ENCODE measurements at places on chromosomes 5 and 9. TPM values are rescaled to one million over a fixed set of nuclear protein-coding genes. Genes with fewer than 3 reads are reported as not detected.

DNA sequence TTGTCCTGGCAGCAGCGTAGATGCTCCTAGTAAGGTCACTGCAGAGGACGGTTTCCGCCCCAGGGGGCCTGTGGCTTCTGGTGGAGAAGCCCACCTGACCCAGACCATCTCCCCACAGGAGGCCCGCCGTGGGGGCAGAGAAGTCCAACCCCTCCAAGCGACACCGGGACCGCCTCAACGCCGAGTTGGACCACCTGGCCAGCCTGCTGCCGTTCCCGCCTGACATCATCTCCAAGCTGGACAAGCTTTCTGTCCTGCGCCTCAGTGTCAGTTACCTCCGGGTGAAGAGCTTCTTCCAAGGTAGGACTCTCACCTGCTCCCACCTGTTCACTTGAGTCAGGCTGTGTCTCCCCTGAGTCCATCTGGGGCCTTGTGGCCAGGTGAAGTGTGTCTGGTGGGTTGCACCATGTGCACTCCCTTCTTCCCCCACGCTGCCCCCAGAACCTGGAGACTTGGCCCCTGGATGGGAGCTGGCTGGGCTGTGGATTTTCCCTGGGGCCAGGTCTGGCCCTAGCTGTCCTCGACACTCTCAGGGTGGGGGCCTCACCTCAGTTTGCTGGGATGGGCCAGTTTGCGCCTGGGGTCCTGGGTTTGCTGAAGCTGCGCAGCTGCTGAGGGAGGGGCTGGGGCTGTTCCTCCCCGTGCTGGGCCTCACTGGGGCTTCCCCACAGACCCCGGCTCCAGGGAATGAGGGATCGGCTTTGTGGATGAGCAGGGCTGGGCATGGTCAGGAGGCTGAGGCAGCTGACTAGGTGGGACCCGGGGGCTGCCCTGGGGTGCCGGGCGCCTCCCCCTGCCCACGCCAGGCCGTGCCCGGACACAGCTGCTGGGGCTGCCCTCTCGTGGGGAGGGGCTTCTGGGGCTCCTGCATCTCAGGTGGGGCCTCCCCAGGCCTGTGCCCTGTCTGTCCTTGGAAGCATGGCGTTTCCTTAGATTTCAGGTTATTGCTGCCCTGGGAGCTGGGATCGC, 32.4 kb downstream of the AHRR start:
- no peak for DNase-seq

DNA sequence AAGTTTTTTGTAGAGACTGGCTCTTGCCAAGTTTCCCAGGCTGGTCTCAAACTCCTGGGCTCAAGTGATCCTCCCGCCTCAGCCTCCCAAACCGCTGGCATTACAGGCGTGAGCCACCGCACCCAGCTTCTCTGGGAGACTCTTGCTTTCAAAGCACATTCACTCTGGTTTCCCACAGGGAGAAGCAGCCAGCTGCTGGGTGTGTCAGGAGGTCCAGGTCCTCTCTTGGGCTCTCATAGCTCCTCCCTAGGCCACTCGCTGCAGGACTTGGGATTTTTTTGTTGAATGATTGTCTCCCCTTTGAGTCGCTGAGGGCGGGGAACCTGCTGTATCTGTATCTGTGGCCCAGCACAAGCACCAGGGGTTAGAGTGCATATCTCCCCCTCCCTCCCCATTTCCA, 68.4 kb upstream of the RAPGEF1 start:
- no peak for DNase-seq

Gene NEUROG1
- not detected for total RNA-seq

Gene IFNA21
- total RNA-seq = not detected

Gene FAM78A
- total RNA-seq = 3.6 TPM

Gene IL33
- total RNA-seq = 28.1 TPM
